ENCODE measurements at places on chromosomes 5 and 9.

GRCh38 chr9:91117959-91118703 is 243.6 kb downstream of the AUH start:
- peak; percentile 68 for DNase-seq

- DNase-seq: no peak
Measured at GRCh38 chr5:53424686-53425615, 55.5 kb upstream of the FST start.

GRCh38 chr9:117409321-117409720 is 5.5 kb downstream of the ASTN2 start:
- DNase-seq: no peak

DNA sequence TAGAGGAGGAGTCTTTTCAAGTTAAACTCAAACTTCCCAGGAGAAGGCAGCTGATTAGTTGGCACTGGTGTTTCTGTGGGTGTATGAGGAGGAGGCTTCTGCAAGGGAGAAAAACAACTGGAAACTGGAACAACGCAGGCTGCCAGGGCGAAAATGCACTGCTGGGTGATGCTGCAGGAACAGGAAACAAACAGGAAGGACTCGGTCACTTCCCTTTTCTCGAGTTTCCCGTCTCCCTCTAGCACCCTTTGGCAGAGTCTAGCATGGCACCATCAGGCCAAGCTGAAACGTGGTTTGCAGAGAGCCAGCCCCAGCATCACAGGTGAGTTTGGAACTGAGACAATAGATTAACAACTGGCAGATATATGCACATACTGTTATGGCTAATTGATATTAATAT is 77.5 kb upstream of the CAST start:
- no peak for DNase-seq

GRCh38 chr5:95565280-95565920 is 10.5 kb downstream of the ARSK start:
- DNase-seq: no peak

- DNase-seq: no peak
Measured at GRCh38 chr9:72946821-72947220, 6.0 kb downstream of the ALDH1A1 start.

- DNase-seq: no peak
Measured at GRCh38 chr5:110304176-110304575, 422.3 kb downstream of the TMEM232 start.

GRCh38 chr5:29197631-29198454 is 1995.6 kb upstream of the CDH6 start:
- DNase-seq: no peak

GRCh38 chr5:67206929-67207328 is 10.3 kb upstream of the CD180 start:
- no peak for DNase-seq

DNA sequence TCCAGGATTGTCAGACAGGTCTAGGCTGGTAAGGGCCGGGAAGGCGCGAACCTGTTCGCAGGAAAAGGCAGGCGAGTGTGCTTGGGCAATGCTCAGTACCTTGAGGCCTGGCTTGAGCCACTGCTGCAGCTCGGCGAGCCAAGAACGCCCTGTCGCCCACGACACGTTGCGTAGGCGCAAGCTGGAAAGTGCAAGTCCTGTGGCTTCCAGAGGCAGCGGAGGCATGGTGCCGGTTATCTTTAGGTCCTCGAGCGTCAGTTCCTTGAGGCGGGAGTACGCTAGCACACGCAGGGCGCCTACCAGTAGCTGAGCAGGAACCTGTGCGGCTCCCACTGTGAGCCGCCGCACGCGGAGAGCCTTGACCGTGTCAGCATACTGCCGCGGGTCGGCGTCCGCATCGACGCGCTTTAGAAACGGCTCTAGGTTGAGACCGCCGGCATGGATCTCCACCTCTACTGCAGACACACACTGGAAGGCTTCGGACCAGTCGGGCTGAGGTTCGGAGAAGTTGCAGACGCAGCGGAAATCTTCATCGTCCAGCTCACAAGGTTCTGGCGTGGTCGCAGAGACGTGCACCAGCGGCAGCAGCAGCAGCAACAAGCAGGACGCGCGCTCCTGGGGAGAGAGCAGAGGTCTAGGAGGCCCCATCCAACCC is 482 bp downstream of the CD14 start:
- no peak for DNase-seq

DNA sequence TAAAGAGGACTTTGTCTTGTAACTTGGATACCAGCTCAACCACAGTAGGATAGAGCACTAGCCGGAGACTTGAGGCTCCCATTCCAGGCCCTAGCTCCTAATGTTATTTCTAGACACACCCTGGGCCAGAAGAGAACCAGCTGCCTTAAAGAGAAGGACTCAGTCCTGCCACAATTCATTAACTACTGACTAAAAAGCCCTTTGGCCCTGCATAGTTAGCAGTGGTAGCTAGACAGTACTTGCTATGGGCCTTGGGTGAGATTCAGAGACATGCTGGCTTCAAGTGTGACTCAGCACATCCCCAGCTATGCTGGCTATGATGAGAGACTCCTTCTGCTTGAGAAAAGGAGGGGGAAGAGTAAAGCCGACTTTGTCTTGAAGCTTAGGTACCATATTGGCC is 47.3 kb downstream of the TMEM167A start:
- no peak for DNase-seq

GRCh38 chr5:27308153-27308552 is 269.8 kb upstream of the CDH9 start:
- DNase-seq: no peak

DNA sequence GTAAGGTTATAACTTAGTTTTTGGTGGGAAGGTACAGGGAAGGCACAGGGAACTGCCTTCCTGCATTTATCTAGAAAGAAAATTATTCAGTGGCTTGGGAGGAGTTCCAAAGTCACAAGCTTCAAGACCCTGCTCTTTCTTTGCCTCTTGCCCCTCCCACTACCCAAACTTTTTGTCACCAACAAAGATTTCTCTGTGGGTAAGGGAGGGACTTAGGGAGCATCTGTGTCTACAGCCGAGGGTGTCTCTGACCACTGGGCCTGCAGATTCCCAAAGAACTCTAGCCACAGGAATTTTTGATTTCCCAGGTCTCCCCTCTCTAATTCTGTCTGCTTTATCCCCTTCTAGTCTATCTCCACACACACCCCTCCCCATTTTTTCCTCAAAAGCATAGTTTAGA is 2.1 kb downstream of the ECSCR start:
- no peak for DNase-seq

GRCh38 chr5:135149229-135149955 is 115.4 kb upstream of the PITX1 start:
- DNase-seq: no peak

DNA sequence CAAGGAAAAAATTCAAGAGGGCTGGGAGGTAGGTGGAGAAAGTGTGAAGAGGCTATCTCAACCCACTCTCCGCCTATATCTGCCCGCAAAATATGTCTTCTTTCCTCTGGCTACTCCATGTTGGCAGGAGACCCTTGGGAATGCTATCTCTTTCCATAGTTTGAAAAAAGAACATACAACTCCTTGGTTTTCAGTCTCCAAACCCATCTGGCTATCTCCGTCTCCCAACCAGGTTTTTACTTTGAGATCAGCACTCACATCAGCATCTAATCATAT is 109.9 kb upstream of the IFNE start:
- no peak for DNase-seq

GRCh38 chr9:16278326-16278999 is 592.0 kb downstream of the BNC2 start:
- DNase-seq: no peak

DNA sequence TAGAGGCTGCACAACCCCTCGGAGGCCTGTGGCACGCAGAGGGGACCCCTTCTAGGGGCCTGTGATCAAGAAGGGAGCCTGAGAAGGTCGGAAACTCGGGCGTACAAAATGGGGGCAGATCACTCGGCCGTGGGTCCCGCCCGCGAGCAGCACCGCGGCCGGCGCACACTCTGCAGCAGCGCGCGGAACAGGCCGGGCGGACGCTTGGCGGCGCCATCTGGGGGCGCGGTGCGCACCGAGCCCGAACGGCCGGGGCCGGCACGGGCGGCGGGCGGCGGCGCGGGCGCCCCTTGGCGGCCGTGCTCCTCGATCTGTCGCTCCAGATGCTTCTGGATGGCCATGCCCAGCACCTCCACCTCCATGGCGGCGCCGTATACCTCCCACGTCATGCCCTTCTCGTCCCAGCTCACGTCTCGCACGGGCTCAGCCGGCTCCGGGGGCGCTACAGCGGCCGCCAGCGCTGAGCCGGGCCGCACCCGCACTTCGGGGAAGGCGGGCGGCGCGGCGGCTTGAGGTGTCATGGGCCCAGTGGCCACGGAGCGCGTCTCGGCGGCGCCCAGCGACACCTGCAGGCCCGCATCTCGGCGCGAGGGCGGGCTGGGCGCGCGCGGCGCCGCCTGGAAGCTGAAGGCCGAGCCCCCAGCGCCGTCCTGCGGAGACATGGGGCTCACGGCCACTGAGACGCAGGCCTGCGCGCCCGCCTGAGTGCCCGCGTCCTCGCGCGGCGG is 13.1 kb downstream of the GPRIN1 start:
- DNase-seq: no peak

DNA sequence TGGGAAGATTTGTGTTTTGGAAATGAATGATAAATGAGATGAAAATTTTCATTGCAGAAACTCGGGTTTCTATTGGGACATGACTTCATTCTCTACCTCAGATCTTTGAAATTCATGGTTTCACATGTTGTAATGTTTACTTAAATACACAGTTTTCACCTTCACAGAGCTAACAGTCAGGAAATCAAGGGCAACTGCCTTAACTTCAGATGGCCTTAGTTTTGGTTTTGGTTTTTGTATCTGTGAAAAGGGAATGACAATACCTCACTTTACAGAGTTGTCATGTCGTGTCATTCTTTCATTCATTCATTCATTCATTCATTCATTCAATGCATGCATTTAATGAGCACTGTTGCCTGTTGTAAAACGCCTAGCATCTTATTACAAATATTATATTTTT is 41.9 kb downstream of the NIM1K start:
- DNase-seq: no peak

DNA sequence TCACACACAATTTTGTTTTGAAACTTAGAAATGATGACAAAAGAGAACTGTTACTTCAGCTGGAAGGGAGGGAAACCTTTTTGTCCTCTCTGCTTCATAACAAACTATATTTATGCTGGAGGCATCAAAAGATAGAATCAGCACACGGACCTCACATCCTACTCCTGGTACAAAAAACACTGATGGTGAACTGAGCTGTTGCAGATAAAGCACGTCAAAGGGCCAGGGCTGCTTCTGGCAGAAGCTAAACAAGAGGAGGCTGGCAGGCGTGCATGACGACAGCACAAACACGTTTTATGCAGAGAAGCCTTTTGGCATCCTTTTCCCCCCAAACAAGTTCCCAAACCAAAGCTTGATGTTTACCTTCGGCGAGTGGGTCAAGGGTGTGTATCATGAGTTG is 169.6 kb downstream of the SLC24A2 start:
- no peak for DNase-seq

DNA sequence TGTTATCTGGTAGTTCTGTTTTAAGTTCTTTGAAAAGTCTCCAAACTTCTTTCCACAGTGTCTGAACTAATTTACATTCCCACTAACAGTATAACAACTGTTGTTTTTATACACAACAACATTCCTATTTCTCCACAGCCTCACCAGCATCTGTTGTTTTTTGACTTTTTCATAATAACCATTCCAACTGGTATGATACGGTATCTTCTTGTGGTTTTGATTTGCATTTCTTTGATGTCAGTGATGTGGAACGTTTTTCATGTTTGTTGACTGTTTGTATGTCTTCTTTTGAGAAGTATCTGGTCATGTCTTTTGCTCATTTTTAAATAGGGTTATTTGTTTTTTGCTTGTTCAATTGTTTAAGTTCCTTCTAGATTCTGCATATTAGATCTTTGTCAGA is 12.6 kb upstream of the GRAMD2B start:
- no peak for DNase-seq

GRCh38 chr5:96758621-96759020 is 49.1 kb downstream of the ERAP1 start:
- no peak for DNase-seq

GRCh38 chr5:31809050-31809870 is 170.3 kb downstream of the PDZD2 start:
- DNase-seq: no peak

DNA sequence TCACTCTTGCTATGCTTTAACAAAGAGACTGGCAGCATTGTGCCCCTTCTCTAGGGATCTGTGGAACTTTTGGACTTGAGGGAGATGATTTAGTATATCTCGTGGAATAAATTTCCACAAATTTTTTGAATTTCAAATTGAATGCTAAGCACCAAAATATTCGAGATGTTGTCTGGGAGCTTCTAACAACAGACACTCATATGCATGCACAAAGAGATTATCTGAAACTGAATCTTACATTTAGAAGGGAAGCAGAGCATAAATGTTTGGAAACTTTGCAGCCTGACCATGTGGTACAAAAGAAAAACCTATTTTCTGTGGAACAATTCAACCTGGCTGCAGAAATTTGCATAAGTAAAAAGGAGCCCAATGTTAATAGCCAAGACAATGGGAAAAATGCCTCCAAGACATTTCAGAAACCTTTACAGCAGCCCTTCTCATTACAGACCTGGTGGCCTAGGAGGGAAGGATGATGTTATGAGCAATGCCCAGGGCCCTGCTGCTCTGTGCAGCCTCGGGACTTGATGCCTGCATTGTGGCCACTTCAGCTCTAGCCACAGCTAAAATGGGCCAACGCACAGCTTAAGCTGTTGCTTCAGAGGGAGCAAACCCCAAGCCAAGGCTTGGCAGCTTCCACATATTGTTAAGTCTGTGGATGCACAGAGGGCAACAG is 285.8 kb upstream of the FAM174A start:
- DNase-seq: no peak

DNA sequence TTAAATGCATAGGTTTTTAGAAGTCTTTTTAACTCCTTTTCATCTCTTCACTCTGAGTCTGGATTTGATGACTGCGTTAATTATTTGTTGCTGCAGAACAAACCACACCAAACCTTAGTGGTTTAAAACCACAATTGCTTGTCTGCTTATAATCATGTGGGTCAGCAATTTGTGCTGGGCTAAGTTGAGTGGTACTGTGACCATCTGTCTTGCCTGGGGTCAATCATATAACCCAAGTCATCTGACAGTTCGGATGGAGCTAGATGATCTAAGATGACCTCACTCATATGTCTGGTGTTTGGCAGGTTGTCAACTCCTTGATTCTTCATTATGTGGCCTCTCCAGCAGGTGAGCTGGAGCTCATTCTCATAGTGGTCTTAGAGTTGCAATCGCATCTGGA is 219.1 kb upstream of the ELAVL2 start:
- DNase-seq: no peak

GRCh38 chr5:172904643-172905345 is 54.4 kb upstream of the RPL26L1 start:
- DNase-seq: peak; percentile 96

DNA sequence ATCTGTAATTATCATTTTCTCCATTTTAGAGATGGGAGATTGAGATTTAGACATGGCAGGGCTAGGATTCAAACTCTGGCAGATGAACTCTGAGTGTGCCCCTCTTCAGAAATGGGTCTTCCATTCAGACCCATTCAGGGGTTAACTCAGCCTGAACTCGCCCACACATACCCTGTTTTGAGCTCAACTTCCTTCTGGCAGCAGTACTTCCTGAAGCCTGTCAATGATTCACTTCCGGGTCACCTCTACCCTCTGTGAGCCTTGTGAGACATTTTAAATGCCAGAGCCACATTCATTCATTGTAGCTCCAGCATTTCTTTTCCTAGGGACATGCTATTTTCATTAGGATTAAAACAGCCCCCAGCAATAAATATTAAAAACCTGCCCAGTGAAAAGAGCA is 209.3 kb upstream of the SLC24A2 start:
- no peak for DNase-seq

- DNase-seq: no peak
Measured at GRCh38 chr9:126616521-126616976, 2.8 kb downstream of the LMX1B start.

- peak; percentile 1 for DNase-seq
Measured at GRCh38 chr5:26388976-26389375, 649.4 kb downstream of the CDH9 start.

GRCh38 chr9:127979333-127980059 is 1.3 kb downstream of the EEIG1 start:
- DNase-seq: peak; percentile 53
